ENCODE measurements at places on chromosomes 16 and 17. TPM values are rescaled to one million over a fixed set of nuclear protein-coding genes. Genes with fewer than 3 reads are reported as not detected.

GRCh38 chr16:56163089-56163488 lies 28.2 kb upstream of the GNAO1 start:
- DNase-seq = no peak

RAB26 gene
- total RNA-seq = 0.67 TPM

SGCA gene
- 27.8 TPM for total RNA-seq

GRCh38 chr16:65838001-65838400 lies 528.5 kb upstream of the CDH5 start:
- no peak for DNase-seq

NT5M gene
- 1.9 TPM for total RNA-seq

GRCh38 chr17:6994666-6995256 lies 1.1 kb upstream of the ALOX12 start:
- no peak for DNase-seq

PSME3IP1 gene
- total RNA-seq = 77.8 TPM

- no peak for DNase-seq
These were observed 161.5 kb downstream of the FOXL1 start for GRCh38 chr16:86739808-86740207.

GRCh38 chr17:82059272-82060000 lies 6.2 kb downstream of the DUS1L start:
- DNase-seq = no peak

DNA sequence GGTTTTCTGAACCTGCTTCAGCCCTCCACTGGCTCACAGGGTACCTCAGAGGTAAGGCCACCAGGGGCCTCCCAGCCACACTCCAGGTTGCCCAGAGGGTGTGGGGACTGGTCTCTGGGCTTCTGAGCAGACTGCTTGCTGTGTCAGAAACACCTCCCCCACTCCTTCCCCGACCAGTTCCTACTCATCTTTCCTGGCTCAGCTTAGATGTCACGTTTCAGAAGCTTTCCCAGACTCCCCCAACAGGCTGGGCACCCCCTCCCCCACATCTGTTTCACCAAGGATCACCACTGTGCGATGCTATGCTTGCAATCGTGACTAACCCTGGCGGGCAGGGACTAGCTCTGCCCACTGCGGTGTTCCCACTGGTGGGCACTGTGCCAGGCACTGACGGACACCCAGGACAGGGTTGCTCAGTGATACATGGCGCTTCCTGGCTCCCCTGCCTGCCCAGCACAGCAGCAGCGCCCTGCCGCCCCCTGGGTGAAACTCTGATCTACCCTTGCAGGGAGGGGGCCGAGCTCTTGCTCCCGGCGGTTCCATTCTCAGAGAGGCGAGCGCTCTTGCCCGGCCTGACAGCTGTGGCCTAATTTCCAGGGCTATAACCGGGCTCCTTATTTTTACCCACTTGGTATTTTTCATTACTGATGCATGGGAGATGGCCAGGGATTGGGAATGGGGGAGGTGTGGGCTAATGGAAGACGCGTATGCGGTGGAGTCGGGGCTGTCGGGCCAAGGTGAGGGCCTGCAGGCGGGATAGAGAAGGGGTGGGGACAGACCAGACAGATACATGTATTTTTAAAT lies 29.4 kb upstream of the MTSS2 start:
- peak; percentile 82 for DNase-seq

GRCh38 chr17:15408803-15409202 lies 58.6 kb downstream of the CDRT4 start:
- DNase-seq = no peak
